ENCODE measurements at places on chromosomes 11 and 22. TPM values are rescaled to one million over a fixed set of nuclear protein-coding genes. Genes with fewer than 3 reads are reported as not detected.
A peak's percentile ranks its signal among the peaks of the same experiment; 100 is the strongest.

DNA sequence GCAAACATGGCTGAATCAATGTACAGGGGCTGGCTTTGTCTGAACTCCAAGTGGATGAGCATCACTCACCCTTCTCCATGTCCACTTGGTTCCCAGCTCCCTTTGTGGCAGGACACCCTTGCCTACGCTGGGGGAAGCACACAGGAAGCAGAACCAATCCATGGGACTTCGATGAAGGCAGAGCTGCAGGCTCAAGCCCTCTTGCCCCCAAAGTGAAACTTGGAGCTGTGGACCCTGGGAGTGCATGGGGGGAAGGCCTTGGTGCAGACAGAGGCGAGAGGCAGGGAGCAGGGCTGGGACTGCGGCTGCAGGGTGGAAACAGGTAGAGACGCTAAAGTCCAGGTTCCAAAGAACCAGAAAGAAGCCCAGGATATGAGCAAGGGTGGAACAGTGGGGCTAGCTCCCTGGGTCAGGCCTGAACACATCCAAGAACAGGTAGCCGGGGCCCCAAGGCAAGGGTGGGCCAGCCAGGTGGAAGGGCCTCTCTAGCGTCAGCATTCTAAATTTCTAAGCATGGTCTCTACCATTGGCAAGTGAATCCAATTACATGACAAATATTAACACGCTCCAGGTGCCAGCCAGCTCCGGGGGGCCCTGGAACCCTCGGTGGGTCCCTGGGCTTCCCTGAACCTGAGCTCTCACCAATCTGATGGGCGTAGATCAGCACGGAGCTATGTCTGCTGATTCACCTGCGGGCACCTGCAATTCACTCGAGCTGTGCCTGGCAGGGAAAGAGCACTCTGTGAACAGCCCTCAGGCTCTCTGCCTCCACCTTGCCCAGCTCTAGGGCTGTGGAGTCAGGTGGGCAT, 532.8 kb downstream of the BRD1 start:
- no peak for DNase-seq

DNA sequence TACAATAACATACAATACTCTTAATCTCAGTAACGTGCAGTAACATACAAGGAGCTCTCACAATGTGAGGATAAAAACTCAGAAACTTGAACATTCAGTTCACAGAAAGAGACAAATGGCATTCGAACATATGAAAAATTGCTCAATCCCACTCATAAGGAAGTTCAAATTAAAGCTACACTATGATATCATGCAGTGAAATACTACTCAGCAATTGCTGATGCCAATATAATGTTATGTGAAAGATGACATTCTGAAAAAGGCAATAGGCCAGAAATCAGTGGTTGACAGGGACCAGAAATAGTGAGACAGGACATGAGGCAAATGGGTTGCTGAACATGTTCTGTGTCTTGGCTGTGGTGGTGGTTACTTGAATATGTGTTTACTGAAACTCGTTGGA, 33.7 kb upstream of the PITPNB start:
- no peak for DNase-seq

- no peak for DNase-seq
These were observed 440.4 kb upstream of the CADM1 start for GRCh38 chr11:115944596-115944995.

Gene TMEM191B
- total RNA-seq, result 1.3 TPM

DNA sequence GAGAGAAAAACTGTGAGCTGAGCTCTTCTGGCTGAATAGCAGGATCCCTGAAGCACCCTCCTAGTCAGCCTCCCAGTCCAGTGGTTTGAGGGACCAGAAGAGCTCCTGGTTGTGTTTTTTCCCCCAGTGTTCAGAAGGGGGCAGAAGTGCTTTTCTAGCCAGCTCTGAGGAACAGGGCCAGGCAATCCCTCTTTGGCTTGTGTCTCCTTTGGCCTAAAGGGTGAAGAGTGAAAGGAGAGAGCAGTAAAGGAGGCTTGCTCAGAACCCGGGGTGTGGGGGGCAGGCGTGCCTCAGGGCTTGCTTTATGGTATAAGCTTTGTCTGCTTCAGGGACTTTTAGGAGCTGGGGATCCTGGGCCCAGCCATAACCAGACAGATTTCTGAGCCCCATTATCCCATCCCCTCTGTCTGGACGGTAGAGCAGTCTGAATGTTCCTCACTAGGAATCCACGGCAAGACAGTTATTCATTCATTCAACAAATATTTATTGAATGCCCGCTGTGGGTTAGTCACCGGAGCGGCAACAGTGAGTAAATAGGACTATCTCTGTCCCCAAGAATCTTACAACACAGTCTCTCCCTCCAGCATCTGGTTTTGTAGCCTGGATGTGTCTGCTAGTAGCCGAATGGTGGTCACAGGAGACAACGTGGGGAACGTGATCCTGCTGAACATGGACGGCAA, 14.5 kb downstream of the ACP2 start:
- peak; percentile 27 for DNase-seq

GRCh38 chr11:86473991-86474833, 99.5 kb downstream of the CCDC81 start:
- DNase-seq, result no peak

Gene TRIM51
- total RNA-seq, result not detected

GRCh38 chr11:14203321-14203720, 155.7 kb downstream of the RRAS2 start:
- no peak for DNase-seq

Gene CHRM1
- total RNA-seq, result not detected

DNA sequence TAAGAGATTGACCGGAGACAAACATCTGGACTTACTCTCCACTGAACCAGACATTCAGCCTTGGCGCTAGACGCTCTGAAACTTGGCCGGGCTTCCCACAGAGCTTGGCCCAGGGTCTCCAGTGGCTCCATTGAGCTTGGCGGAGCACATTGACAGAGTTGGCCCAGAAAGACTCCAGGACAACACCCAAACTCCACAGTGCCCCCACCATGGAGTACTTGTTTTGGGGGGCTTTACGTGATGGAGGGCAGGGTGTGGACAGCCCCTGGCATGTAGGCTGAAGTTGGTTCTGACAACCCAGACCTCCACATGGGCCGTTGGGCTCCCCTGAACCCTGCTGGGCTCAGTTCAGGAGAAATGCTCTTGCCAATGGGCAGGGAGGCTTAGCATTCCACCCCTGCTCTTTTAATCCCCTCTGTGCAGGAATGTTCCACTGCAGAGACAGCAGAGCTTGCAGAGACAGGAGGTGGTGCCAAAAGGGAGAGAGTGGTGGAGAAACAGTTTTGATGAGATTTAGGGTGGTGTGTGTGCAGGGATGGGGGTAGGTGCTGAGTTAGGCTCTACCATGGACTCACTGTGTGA, 102.4 kb upstream of the TIMP3 start:
- DNase-seq, result no peak

GRCh38 chr22:44624689-44625420, 77.1 kb upstream of the PRR5 start:
- no peak for DNase-seq

Gene RIC3
- total RNA-seq, result 5.6 TPM

GRCh38 chr11:23013509-23013908, 153.2 kb upstream of the CCDC179 start:
- DNase-seq, result no peak

DNA sequence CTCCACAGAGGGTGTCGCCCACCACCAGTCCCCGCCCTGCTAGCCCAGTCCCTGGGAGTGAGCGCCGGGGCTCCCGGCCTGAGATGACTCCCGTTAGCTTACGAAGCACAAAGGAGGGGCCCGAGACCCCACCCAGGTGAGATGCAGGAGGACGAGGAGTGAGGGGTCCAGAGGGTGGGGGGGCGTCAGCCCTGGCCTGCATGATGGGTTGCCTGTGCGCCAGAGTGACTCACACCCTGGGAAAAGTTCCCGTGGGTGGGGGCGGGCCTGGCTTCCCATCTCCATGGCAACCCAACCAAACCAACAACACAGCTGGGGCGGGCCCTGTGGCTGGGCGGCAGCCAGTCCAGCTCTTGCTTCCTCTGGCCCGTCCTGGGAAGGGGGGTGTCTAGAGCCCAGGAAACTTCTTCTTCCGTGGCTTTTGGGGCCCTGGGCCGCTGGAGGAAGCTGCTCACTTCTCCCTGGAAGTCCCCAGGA, 4.5 kb downstream of the GAS2L1 start:
- DNase-seq, result peak; percentile 85

Gene PDE2A
- total RNA-seq, result 65.9 TPM

DNA sequence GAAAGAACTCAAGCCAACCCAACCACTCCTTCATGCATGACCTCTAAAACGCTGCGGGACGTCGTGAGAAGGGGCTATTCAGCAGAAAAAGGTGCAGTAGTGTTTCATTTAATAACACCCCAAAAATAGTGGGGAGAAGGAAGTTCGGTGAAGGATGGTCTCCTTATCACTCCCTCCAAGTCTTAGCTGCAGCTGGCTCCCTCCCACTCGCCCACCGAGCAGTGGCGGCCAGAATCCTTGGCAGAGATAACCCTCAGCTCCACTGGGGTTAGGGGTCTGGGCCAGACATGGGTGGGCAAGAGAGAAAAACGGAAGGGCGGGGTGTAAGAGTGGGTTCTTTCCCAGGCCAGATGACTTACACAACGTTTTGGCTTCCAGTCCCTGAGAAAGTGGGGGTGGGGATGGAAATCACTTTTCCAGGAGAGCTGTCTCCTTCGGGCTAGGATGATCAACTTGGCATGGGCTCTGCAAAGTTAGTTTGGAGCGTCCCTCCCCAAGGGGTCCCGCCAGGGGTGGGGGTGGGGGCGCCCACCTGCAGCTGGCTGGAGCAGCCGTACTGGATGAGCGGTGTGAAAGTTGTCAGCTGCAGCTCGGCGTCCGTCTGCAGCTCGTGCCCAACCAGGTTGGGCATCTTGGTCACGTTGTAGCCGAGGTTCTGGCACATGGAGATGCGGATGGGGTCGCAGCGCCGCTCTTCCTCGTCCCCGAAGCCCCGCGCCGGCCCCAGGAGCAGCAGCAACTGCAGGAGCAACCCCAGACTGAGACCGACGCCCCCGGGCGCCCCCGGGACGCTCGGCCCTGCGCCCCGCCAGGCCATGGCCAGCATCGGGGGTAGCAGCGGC, 705 bp downstream of the FZD4 start:
- peak; percentile 35 for DNase-seq

Gene ANO9
- 0.41 TPM for total RNA-seq

- DNase-seq, result no peak
These were observed 21.4 kb downstream of the CREB3L1 start for GRCh38 chr11:46298699-46299433.

Gene DDTL
- total RNA-seq, result 1.4 TPM

DNA sequence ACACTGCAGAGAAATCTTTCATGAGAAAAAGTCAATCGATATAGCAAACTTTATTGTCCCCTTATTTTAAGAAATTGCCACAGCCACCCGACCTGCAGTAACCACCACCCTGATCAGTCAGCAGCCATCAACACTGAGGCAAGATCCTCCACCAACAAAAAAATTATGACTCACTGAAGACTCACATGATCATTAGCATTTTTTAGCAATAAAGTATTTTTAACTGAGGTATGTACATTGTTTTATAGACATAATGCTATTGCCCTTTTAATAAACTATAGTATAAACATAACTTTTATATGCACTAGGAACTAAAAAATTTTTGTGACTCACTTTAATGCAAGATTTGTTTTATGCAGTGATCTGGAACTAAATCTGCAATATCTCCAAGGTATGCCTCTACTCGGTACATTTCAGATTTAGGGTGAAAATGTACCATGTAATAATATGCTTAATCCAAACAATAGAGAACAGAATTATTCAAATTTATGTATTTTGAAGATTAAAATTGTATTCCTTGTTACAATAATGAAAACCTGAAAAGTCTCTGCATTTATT, 79.2 kb upstream of the CEP126 start:
- no peak for DNase-seq

Gene ZFTA
- total RNA-seq, result 41.1 TPM

- DNase-seq, result no peak
These were observed 3.9 kb downstream of the OR8D4 start for GRCh38 chr11:123905826-123906225.

- no peak for DNase-seq
These were observed 7.1 kb downstream of the EWSR1 start for GRCh38 chr22:29275167-29275566.

- no peak for DNase-seq
These were observed 1.6 kb downstream of the ARAP1 start for GRCh38 chr11:72750556-72751115.

All from endothelial cell (in vitro differentiated cells).